Endothelial cell of umbilical vein (primary cell): ENCODE measurements at places on chromosomes 1 and 21.

DNA sequence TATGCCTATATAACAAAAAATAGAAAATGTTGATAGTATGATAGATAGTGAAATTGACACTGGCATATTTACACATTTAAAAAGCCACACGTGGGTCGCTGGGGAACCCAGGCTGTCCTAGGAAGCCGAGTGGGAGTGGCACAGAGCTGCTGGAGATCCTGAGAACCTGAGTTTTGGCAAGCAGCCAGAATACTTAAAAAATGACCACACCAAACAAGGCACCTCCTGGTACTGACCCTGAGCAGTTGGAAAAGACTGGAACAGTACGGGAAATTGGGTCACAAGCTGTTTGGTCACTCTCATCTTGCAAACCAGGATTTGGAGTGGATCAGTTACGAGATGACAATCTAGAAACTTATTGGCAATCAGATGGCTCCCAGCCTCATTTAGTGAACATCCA, 111.5 kb downstream of the ZFYVE9 start:
- no peak overlapping the region for H3K4me3 ChIP-seq
- no peak for DNase-seq
- no peaks in the 10 kb centered on the region for H3K36me3 ChIP-seq

DNA sequence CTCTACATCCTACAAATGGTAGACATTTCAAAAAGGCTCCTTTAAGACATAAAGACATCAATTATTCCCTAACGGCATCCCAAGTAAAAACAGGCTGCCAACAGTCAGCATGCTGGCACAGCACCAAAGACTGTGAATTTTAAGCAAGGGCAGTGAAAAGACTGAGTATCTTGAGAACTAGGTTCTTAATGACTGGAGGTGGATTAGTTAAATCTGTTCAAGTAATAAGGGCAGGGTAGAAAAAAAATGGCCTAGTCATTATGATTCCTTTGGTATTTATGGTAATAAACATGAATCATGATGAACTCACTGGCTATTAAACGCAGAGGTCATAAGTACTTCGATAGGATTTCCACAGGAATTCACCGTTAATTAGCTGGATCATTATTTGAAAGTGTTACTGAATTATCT, 75.2 kb downstream of the KIFAP3 start:
- no peak overlapping the region for H3K4me3 ChIP-seq
- H3K36me3 ChIP-seq, result no peaks in the 10 kb centered on the region
- peaks cover 9% of the 10 kb centered on the region for H3K4me1 ChIP-seq
- no peak overlapping the region for H3K27ac ChIP-seq
- DNase-seq, result peak; percentile 64

GRCh38 chr1:32755098-32755809, 52.7 kb upstream of the SYNC start:
- H3K27me3 ChIP-seq, result no peaks in the 10 kb centered on the region
- DNase-seq, result no peak
- H3K27ac ChIP-seq, result no peak overlapping the region
- H3K4me3 ChIP-seq, result no peak overlapping the region
- H3K4me1 ChIP-seq, result peaks cover 2% of the 10 kb centered on the region
- no peaks in the 10 kb centered on the region for H3K36me3 ChIP-seq

- H3K36me3 ChIP-seq, result no peaks in the 10 kb centered on the region
- H3K27me3 ChIP-seq, result peaks cover 2% of the 10 kb centered on the region
- no peak overlapping the region for H3K4me3 ChIP-seq
- DNase-seq, result no peak
- no peak overlapping the region for H3K27ac ChIP-seq
These were observed 83.0 kb downstream of the FCRL5 start for GRCh38 chr1:157469300-157469699.

GRCh38 chr1:215358356-215358755, 208.7 kb upstream of the KCTD3 start:
- H3K4me3 ChIP-seq, result no peak overlapping the region
- no peaks in the 10 kb centered on the region for H3K4me1 ChIP-seq
- no peaks in the 10 kb centered on the region for H3K36me3 ChIP-seq
- no peaks in the 10 kb centered on the region for H3K27me3 ChIP-seq
- H3K27ac ChIP-seq, result no peak overlapping the region

GRCh38 chr1:27348861-27349783, 7.3 kb downstream of the SYTL1 start:
- H3K4me3 ChIP-seq, result no peak overlapping the region
- no peak overlapping the region for H3K27ac ChIP-seq
- H3K36me3 ChIP-seq, result no peaks in the 10 kb centered on the region
- H3K27me3 ChIP-seq, result peaks cover 5% of the 10 kb centered on the region
